ENCODE measurements at places on chromosomes 7 and 10.

DNA sequence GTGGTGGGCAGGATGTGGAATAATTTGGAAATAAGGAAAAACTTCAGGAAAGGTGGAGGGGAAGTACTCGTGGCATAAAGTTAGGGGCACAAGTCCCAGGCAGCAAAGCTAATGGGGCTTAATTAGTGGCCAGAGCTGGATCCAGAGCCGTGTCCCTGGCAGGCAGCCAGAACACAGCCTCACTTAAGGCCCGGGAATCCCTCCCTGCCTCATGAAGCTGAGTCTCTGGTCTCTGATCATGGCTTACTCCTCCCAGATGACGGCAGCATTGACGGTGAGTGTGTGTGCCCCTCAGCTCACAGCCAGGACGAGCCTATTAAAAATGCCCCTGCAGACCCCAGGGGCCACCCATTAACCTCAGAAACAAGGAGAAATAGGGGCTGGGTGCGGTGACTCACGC, 48.2 kb upstream of the NPTX2 start:
- DNase-seq, result no peak

DNA sequence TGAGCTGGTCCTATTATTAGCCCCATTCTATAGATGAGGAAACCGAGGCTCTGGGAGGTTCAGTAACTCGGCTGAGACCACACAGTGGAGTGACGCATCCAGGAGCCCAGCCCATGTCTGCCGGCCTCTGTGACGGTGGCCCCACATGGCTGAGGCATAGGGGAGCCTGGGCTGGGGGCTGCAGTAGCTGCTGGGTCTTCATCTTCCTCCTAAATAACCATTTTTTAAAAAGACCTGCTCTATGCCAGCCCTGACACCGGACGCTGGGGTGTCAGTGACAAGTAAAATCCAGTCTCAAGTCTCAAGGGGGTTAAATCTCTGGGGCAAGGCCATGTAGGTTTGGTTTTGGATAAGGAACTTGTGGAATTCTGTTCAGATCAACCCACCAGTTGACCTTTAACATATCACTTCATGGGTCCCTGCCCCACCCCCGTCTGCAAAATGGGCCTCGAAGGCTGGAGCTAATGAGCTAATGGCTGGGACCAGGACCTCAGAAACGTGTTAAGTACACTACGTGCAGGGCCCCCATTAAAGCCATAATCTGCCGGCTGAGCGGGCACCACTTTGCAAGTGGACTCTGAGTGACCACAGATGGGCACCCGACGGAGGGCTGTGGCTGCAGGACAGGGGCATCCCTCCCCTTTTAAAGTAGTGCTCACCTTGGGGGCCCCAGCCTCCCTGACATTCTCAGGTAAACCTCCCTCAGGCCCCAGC, 136.5 kb upstream of the UNC5B start:
- no peak for DNase-seq

GRCh38 chr10:102611514-102612087, 32.7 kb upstream of the TRIM8 start:
- no peak for DNase-seq

DNA sequence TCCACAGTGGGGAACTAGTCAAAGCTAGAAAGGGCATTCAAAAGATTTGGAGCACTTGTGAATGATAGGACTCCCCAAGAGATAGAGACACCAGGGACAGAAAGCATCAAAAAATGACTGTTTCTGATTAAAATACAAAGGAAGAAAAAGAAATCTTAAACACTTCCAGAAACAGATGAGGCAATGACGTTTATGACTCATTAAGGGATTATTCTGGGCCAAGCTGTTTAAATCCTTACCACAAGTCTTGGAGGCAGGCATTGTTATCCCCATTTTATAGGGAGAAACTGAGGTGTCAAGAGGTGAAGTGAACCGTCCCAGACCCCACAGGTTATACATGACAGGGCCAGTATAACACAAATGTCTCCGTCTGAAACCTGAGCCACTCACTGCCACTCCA, 68.3 kb upstream of the AMPH start:
- DNase-seq, result no peak

DNA sequence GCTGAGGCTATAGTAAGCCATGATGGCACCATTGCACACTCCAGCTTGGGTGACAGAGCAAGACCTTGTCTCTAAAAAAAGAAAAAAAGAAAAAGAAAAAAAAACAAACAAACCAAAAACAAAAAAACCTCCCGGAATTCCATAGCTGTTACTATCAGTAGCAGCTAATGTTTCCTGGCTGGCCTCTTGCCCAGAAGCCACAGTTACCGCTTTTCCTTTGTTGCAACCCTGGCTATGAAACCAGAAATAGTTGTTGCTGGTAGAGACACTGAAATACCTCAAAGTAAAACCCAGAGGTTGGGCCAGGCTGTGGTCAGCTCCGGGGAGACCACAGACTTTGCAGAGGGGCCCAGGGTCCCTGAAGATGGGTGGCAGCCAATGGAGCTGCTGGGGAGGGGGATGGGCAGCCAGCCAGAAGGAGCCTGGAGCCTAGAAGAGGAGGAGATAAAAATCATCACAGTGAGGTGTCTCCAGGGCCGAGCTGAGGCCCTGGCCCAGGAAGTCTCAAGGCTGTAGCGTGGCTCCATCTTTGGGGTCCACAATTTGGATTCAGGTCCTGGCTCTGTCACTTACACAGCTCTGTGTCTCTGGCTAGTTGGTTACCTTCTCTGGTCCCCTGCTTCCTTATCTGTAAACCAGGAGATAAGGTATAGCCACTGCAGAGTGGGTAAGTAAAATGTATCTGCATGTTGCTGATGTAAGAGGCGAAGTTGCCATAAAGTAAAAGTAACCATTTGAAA, 3.4 kb upstream of the CHST12 start:
- DNase-seq, result peak; percentile 60
